ENCODE measurements at places on chromosomes 12 and 14. TPM values are rescaled to one million over a fixed set of nuclear protein-coding genes. Genes with fewer than 3 reads are reported as not detected.

GLS2 gene
- 0.21 TPM for total RNA-seq

DBX2 gene
- total RNA-seq = 0.21 TPM

AQP2 gene
- not detected for total RNA-seq

DNA sequence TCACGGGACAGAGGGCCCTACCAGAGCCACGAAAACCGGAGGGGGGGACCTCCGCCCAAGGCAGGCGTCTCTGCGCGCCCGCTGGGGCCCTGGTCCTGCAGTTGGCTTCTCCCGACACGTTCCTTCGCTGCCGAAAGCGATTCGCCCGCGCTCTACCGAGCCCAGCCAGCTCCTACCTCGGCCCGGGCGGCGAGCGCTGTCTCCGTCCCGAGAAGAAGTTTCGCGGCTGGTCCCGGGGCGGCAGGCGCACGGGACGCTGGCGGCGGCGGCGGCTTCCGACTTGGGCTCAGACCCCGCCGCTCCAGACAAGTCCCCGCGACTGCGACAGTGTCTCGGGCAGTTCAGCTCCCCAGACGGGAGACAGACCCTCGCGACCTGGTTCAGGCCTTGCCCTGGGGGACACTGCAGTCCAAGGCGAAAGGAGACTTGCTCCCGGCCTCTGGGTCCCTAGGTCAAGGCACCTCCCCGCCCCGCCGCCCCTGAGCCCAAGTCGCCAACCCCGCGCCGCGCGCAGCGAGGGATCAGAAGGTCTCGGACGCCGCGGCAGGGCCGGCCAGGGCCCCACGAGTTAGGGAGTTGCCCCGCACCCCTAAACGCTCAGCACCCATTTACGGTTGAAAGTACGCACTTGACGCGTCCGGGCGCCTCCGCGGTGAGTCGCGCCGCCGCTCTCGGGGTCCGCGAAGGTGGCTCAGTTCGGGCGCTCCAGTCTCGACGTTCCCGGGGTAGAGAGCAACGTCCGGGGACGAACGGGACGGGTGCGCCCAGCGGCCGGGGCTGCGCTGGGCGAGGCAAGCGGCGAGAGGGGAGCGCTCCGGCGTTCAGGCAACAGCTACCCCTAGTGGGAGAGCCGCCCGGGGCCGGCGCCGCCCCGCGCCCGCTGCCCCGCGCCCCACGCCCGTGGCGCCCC lies 1.4 kb upstream of the DIO3 start:
- peak; percentile 63 for DNase-seq

GRCh38 chr12:53953831-53954693 lies 641 bp upstream of the HOXC12 start:
- DNase-seq = no peak
